ENCODE measurements at places on chromosomes 12 and 14. TPM values are rescaled to one million over a fixed set of nuclear protein-coding genes. Genes with fewer than 3 reads are reported as not detected.

The SERPINA10 gene
- 0.48 TPM for total RNA-seq

- peak; percentile 69 for DNase-seq
These were observed 18.1 kb upstream of the DUSP6 start for GRCh38 chr12:89370421-89370831.

- peak; percentile 18 for DNase-seq
These were observed 859.7 kb downstream of the GALC start for GRCh38 chr14:87133073-87133801.

DNA sequence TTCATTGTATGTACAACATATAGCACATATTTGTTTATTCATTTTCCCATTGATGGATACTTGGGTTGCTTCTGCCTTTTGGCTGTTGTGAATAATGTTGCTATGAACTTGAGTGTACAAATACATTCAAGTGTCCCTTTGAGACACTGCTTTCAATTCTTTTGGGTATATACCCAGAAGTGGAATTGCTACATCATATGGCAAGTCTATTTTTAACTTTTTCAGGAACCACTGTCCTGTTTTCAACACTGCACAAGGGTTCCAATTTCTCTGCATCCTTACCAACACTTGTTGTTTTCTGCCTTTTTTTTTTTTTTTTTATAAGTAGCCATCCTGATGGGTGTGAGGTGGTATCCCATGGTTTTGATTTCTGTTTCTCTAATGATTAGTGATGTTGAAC lies 15.9 kb downstream of the RBMS2 start:
- DNase-seq: no peak

- DNase-seq: no peak
These were observed 58.3 kb upstream of the DYRK2 start for GRCh38 chr12:67590149-67590790.

DNA sequence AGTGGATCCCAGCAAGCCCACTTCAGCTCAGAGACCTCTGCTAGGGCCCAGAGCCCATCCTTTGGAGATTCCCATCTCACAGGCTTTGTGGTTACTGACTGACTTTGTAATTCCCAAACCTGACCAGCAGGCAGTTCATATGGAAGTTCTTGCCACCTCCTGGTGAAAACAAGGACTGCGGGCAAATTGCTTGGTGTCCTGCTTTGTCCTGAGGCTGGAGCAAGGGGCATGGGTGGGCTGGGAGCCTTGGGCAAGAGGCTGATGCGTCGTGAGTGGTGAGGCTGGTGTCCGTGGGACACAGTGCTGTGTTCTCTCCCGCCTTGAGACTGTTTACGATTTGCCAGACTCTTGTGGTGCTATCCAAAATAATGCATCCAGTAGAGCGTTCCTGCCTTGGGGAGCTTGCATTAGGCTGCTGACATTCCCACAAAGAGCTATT lies 91.0 kb downstream of the LRRC74A start:
- DNase-seq: peak; percentile 77

The SIX1 gene
- not detected for total RNA-seq

The UTP20 gene
- 7.2 TPM for total RNA-seq

GRCh38 chr14:98926146-98926545 lies 345.9 kb downstream of the BCL11B start:
- DNase-seq: no peak

GRCh38 chr12:98830657-98831056 lies 185.6 kb downstream of the APAF1 start:
- no peak for DNase-seq

DNA sequence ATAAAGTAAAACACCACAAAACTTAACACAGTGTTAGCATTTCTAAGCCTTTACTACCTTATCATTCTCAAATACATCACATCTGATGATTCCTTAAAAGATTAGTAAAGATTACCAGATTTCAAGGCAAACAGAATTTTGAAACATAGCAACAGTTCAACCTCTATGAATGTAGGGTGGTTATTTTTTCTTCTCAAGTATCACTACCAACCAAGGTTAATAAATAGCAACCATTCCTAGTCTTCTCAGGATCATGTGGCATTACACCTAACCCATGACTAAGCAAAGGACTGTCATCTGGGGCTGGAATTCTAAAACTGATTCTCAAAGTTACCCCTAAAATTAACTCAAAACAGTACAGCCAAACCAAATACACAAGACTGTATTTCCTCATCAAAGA lies 39.4 kb upstream of the CSRNP2 start:
- no peak for DNase-seq

DNA sequence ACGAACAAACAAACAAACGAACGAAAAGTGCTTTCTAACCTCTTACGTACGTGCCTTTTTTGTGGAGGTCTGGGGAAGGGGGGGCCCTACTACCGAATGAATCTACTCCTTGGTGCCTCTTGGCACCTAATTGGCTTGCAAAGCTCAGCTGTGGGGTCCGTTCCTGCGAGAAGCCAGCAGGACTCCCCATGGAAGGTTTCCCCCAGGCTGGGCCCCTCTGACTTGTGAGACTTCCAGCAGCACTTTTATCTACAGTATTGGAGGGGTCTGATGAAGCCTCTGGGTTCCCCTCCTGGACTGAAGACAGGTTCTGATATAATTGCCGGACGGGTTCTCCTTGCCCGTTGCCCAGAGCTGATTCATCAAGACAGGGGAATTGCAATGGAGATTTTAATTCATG lies 1.2 kb upstream of the TMEM106C start:
- no peak for DNase-seq

GRCh38 chr14:103161054-103161397 lies 37.8 kb downstream of the TNFAIP2 start:
- DNase-seq: no peak

GRCh38 chr12:28191051-28192048 lies 1.1 kb downstream of the CCDC91 start:
- no peak for DNase-seq

GRCh38 chr12:91368613-91369012 lies 186.0 kb upstream of the DCN start:
- DNase-seq: no peak

DNA sequence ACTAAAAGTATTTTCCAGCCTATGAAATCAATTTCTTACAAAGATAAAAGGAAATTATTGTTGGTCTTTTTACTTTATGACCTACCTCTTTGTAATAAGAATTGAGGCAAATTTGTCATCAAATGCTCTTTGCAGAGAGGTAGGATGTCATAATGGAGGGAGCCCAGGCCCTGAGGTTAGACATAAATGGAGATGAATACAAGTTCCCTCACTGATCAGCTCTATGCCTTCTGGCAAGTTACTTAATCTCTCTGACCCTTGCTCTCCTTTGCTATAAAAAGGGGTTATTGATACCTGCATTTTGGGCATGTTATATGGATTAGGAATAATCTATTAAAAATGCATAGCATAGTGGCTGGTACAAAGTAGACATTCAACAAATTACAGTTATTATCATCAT lies 146.9 kb upstream of the KRR1 start:
- DNase-seq: no peak

The EMP1 gene
- total RNA-seq: 265 TPM

GRCh38 chr12:124523071-124523470 lies 44.3 kb downstream of the NCOR2 start:
- no peak for DNase-seq

- DNase-seq: no peak
These were observed 58.9 kb upstream of the ANKS1B start for GRCh38 chr12:100043631-100044030.

GRCh38 chr12:30796313-30796780 lies 41.6 kb upstream of the CAPRIN2 start:
- no peak for DNase-seq

GRCh38 chr12:2284321-2284813 lies 231.6 kb downstream of the CACNA1C start:
- DNase-seq: no peak

DNA sequence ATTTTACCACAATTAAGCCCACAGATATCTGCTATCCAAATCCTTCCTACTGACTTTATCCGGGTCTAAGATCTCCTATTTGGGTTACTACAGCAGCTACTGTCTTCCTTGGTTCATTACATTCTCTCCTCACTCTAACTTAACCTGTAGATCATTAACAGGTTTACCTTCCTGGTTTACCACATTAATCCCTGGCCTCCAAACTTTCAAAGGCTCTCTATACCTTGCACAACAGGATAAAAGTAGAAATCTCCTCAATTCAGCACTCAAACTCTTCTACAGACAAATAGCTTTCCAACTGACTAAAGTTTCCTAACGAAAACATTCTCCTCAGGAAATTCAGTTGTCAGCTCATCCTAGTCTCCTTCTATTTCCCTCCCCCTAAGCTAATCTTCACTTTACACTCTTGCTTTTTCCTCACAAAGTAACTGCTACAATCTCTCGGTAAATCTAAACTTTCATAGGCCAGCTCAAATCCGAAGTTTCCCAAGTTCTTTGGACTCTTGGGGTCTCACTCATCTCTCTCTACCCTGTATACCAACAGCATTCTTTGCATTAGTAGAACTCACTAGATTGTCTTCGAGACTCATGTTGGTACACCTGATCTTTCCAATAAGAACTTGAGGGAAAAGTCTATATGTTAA lies 2.7 kb downstream of the BTBD7 start:
- DNase-seq: no peak

The RNU4-1 gene
- 3,531 TPM for total RNA-seq

DNA sequence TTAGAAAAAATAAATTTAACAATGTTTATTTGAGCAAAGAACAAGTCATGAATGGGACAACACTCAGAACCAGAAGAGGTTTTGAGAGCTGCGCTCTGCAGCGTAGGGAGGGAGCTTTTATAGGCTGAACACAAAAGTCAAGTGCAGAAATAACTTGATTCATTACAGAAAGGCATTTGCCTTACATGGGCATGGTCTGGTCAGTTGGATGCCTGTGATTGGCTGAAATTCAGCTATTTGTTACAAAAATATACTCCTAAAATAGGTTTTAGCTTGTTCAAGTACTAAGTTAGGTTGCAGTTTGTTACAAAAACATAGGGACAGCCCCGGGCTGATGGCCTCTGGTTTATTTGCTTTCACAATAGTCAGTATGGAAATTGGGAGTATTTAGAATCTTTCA lies 118.0 kb downstream of the NUAK1 start:
- DNase-seq: no peak

DNA sequence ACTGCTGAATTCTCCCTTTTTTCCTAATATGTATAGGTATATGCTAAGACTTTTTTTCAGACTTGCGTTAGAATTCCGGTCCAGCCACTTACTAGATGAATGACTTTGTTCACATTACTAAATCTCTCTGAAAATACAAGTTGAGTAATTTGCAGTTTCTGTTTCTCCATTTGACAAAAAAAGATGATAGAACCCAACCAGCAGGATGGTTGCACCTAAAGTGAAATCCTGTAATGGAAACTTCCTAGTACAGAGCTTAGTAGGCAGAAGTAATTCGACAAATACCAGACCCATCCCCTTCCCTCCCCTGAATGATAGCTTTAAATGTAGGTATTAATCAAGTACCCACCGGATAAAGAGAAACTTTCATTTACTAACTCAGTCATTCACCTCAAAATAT lies 113.6 kb upstream of the RAP1B start:
- DNase-seq: no peak

The MYO1H gene
- 0.21 TPM for total RNA-seq

DNA sequence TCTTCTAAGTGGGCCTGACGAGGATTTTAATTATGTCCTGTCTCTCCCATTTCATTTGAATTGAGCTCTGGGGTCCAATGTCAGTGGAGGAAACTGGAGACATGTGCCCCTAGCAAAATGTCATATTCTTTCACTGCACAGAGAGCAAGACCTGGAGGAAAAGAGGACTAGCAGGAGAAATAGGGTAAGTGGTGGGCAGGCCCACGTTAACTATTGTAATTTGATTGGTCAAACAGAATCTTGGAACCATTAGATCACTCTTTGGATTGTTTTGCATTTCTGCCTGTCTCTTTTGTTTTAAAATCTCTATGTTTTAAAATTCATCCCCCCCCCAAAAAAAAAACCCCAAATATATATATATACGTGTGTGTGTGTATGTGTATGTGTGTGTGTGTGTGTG lies 113.9 kb upstream of the PELI2 start:
- no peak for DNase-seq

GRCh38 chr12:105933671-105934665 lies 204.8 kb downstream of the NUAK1 start:
- peak; percentile 19 for DNase-seq

GRCh38 chr12:53097564-53098353 lies at the start of gene IGFBP6:
Gene IGFBP6 (plus strand): TSS chr12:53097667. CDS start chr12:53097718, 51 bp downstream.
- DNase-seq: peak; percentile 62

GRCh38 chr12:125954362-125954761 lies 889.1 kb downstream of the AACS start:
- DNase-seq: no peak

DNA sequence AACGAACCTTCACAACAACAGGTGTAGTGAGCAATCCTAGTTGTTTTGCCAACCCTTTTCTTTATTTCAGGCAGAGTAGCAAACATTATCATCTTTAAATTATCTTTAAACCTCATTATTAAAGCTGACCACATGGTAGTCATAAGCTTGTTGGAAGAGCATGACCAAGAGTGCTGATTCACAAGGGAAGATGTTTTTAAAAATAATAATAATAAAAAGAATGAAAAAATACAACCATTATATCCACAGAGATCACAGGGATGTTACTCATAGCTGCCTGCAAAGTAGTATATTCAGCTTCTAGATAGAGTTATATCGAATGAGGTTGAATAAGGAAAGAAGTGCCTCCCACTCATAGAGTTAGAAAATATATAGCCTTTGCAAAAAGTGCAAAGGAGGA lies 101.0 kb upstream of the FLRT2 start:
- DNase-seq: no peak

DNA sequence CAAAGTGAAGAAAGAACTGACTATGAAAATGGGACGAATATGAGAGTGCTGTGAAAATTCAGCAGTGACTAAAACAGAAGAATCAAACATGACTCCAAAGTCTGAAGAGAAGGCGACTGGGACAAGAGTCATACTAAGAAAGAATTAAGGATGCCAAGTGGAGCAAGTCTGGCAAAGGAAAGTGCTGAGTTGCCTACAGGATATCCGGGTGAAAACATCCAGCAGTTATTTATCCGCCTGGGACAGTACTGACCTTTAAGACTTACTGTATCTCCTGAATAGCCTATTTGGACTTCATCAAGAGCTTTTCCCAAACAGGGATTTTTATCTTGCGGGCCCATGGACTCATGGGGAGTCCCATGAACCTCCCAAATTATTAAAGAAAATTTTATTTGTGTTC lies 41.1 kb downstream of the KICS2 start:
- no peak for DNase-seq

- DNase-seq: no peak
These were observed 13.6 kb downstream of the ARHGAP5 start for GRCh38 chr14:32090686-32091085.

DNA sequence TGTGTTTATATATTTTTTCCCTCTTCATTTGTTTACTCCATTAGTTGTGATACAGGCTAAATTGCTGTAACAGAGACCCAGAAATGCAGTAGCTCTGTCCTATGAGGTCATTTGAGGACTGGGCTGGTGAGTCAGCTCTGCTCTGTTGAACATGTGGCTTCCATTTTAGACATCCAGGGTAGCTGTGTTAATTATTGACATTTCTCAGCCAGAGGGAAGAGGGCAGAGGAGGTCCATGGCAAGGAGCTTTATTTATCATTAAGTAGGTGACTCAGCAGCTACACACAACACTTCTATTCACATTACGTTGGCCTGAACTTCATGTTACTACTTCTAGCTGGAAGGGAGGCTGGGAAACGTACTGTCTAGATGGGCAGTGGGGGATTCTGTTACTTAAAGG lies 85.4 kb downstream of the PTCSC3 start:
- DNase-seq: no peak

The ERGIC2 gene
- total RNA-seq: 59.6 TPM

The TMTC2 gene
- total RNA-seq: 20.6 TPM

- no peak for DNase-seq
These were observed 166.2 kb downstream of the PAX9 start for GRCh38 chr14:36827861-36828260.

GRCh38 chr14:105940534-105941225 lies 414.3 kb downstream of the TMEM121 start:
- DNase-seq: peak; percentile 5

GRCh38 chr14:80634106-80634758 lies 307.3 kb downstream of the CEP128 start:
- no peak for DNase-seq
